ENCODE measurements at places on chromosomes 13 and 19.

- no peak for DNase-seq
These were observed 18.0 kb downstream of the PRR36 start for GRCh38 chr19:7856109-7856591.

- DNase-seq, result no peak
These were observed 1132.7 kb downstream of the SLITRK1 start for GRCh38 chr13:82749551-82749950.

DNA sequence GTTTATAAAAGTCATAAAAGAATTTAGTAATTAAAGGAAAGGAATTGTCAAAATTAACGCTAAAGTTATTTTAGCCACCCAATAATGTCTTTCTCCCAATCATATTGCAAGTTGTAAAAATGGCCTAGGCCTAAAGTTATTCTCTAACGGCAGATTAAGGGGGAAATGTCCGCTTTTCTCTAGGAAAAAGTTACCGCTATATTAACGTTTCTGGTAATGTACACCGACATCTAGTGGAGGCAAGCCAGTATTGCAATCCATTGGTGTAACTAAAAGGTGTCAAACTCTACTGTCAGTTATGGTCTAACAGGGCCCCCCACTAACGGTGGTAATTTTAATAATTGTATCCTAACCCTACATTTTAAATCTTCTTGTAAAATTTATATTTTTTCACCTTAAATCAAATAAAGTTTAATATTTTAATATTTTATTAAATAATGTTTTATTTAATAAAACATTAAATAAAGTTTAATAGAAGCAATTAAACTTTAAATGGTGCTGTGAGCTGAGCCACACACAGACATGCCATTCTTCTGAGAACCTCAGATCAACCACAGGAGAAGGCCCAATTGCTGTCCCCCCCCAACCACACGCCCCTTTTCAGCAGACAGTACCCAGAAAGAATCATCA, 35.9 kb upstream of the ZSCAN5A start:
- peak; percentile 26 for DNase-seq

DNA sequence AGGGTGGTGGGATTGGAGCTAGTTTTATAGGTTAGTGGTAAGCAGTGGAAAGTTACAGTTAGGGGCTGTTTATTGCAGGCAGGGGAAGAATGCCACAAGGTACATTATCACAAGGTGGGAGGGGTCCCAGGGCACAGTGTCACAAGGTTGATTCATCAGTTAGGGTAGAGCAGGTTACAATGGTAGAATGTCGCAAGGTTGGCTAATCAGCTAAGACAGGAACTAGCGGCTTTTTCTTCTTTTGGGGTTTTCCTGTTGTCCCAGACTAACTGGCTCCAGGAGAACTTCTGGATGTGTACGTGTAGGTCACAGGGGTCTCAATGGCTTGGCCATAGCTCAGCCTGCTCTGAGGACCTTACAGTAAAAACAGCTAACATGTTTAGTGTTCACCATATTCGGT, 1221.1 kb downstream of the SLITRK1 start:
- no peak for DNase-seq

DNA sequence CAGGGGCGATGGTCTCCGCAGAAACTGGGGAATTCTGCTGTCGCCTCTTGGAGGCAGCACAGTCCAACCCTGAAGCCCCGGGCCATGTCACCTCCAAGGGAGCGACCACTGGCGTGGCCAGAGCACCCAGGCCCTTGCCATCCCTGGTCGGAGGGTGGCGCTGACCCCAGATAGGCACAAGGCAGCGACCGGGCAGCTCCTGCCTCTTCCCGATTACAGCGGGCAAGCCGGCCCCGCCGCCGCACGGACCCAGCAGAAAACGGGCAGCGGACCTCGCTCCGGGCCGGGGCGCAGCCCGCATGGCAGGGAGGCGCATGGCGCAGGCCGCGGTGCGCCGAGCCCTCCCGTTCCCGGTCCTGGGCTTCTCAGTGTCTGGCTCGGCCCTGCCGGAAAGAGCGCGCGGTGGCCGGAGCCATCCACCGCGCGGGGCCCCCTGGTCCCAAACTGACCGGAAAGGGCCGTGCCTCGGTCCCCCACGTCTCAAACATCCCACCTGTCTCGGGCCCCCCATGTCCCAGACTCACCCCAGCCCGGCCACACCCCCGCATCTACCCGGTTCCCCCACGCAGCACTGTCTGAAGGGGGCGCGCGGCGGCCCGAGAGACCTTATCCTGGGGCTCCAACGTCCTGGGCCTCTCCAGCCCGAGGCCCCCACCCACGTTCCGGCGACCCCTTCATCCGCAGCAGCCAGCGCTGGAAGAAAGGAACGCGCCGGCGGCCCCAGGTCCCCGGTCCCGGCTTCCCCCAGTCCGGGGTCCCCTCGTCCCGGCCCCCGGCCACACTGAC, 727 bp downstream of the CERS1 start:
- no peak for DNase-seq

- DNase-seq, result no peak
These were observed 633.1 kb downstream of the EFNB2 start for GRCh38 chr13:105902396-105902795.

- no peak for DNase-seq
These were observed 65.5 kb downstream of the ING1 start for GRCh38 chr13:110779022-110779421.

- DNase-seq, result no peak
These were observed 104.3 kb downstream of the CCNA1 start for GRCh38 chr13:36536546-36536945.

- no peak for DNase-seq
These were observed 31.0 kb downstream of the CAPN12 start for GRCh38 chr19:38713227-38713649.

GRCh38 chr13:65339241-65339640, 1890.9 kb downstream of the PCDH9 start:
- no peak for DNase-seq

GRCh38 chr19:54448040-54448773, 792 bp upstream of the LENG8 start:
- DNase-seq, result no peak

GRCh38 chr19:54521022-54521859, 18.6 kb downstream of the LAIR2 start:
- peak; percentile 8 for DNase-seq

DNA sequence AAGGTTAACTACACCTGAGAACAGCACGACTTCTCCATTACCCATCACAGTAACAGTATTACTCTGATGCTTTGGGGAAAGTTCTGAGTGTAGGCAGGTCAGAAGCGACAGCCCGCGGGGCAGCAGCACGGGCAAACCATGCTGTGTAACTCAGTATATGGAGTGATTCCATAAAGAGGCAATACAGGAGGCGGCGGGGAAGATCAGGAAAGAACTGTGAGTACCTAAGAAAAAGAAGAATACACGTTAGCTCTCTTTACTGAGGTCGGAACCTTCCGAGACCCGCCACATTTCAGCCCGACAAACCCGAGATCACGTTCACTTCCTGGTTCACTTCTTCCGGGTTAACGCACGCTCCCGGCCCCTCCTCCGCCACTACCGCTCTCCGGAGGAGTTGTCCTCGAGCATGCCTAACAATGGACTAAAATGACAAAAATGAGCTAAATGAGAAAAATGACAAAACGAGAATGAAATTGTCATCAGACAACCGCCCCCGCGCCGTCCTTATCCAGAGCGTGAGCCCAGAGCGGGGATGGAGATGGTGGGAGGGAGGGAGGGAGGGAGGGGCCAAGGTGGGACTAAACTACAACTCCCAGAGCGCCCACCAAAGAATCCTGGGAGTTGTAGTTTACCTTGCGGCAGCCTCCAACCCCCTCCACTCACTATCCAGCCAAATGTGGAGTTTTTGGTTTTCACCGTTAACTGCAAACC, at the start of gene MTRF1:
Gene MTRF1, minus strand, starts transcription at position 316 of the 711 bp plus-strand sequence. CDS start 2,669 bp downstream, outside the sequence.
- peak; percentile 47 for DNase-seq

- no peak for DNase-seq
These were observed 35.6 kb downstream of the ATP11A start for GRCh38 chr13:112725346-112726015.

GRCh38 chr19:17841810-17842662, 5.7 kb downstream of the JAK3 start:
- DNase-seq, result peak; percentile 44

DNA sequence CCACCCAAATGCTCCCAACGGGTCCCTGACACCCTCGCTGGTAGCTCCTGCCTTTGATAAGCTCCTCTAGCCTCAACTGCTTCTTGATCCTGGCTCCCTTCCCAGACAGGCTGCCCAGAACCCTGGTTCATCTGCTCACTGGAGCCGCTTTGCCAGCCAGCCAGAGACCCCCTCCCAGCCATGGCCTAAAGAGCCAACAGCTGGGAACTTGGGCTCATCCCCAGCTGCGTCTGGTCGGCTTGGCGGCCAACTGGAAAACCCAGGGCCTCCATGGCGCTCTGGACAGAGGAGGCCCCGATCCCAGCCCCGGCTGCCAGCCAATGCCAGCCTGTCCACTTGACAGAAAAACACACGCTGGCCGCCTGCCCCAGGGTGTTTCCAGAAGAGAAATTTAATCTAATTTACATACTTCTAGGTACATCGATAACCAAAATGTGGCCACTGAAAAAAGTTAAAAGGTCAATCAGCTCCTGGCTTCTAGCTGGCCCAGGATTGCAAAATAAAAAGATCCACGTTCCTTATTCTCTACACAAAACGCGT, 3.0 kb upstream of the AKAP8L start:
- no peak for DNase-seq

DNA sequence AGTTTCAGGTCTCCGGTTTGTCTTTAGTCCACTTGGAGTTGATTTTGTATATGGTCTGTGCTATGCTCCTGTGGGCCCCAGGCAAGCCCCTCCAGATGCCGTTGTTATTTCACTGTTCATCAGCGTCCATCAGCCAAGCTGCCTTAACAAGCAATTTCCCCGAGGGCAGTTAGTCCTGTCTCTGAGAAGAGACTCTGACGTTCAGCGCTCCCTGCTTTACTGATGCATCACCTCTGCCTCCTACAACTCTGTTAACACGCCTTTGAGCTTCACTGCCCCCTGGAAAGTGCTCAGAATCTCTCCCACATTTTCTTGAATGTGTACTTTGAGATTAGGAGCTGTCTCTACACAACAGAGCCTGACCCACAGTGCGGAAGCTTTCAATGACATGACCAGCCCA, 41.8 kb upstream of the UBAC2 start:
- DNase-seq, result no peak

DNA sequence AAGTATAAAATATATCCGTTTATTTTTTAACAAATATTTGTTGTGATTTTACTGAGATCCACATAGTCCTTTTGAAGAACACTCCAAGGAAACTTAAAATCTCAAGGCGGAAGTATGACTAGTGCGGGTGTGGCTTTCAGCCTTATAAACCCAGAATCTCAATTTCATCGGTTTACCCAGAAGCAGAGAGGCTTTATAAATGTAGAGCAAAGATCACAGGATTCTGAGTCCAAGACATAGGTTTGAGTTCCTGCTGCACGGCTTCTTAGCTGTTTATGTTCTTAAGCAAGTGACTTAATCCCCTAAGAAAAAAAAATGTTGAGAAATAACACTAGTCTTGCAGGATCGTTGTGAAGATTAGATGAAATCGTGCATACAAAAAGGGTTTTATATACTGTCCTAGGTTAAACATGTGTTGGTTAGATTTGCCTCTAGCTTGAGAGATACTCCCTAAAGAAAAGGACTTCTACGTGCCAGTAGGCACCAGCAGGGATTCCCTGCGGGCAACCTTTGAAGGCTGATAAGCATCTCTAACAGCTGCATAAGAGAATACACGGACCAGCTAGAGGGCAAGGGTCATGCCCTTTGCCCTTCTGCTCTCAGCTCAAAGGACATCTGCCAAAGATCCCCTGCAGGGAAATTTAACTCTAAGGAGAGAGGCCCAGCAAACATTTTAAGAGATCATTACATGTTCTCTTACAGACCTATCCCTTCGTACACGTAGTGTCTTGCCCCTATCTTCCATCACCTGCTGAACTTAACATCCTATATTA, 130.4 kb upstream of the MIR17HG start:
- no peak for DNase-seq

GRCh38 chr19:44800461-44800860, 8.4 kb upstream of the BCAM start:
- DNase-seq, result peak; percentile 75

DNA sequence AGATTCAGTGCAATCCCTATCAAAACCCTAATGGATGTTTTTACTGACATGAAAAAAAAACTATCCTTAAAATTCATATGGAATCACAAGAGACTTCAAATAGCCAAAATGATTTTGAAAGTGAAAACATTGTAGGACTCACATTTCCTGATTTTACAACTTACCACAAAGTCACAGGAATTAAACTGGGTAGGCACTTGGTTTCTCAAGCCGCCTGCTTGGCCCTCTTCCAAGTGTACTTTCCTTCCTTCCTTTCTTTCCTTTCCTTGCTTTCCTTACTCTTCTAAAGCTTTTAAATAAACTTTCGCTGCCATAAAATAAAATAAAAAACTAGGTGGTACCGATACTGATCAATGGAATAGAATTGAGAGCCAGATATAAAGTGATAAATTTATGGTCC, 21.0 kb upstream of the CD33 start:
- no peak for DNase-seq

DNA sequence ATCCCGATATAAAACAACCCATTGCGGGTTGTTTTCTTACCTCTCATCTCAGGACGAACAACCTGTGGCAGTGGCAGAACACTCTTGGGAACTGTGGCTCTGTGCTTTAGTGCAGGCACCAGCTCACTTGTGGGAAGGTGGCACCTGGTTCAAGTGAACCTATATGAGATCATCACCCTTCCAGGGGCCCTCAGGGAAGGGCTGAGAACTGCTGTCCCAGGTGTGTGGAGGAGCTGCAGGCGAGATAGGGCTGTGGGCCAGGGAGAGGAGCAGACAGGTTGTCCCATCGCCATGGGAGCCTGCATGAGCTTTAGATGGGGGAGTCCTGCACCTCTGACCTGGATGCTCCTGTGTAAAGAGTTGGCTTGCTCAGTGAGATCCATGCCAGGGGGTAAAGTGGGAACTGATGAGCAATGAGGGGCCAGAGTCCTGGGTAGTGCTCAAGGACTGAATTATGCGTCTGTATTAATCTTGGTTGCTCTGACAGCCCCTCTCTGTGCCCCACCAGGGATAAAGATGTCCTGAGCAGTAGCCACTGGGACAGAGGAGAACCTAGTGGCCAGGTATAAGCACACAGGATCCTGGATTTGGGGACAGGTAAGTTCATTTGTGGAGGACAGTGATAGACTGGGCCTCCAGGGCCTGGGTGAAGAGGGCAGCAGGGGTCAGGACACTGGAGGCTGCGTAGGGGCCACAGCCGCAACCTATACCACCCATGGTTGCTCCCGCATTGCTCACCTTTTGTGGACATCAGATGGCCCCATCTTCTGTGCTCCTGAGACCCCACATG, 8.7 kb downstream of the CEACAM4 start:
- no peak for DNase-seq

GRCh38 chr19:48490981-48491792, 20.4 kb downstream of the LMTK3 start:
- DNase-seq, result peak; percentile 50

DNA sequence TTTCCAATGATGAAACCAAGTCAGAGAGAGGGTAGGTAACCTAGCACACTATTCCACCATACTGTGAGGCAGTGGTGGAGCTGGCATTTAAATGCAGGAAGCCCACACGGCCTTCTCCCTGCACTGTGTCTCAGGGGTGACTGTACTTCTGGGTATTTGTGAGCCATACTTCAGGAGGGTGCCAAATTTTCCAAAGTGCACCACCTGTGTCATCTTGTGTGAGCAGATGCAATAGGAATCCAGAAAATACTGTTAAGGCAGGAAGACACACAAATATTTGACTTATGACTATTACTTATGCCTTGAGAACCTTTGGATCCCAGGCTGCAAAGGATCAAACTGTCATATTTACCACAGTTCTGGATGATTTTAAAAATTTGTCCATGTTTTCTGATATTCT, 17.3 kb downstream of the ZNF229 start:
- no peak for DNase-seq

Measured in T-helper 1 cell (primary cell).